ENCODE measurements at places on chromosomes 6 and 20.

- no peak for DNase-seq
These were observed 283.5 kb downstream of the KHDC1L start for GRCh38 chr6:72941751-72942150.

DNA sequence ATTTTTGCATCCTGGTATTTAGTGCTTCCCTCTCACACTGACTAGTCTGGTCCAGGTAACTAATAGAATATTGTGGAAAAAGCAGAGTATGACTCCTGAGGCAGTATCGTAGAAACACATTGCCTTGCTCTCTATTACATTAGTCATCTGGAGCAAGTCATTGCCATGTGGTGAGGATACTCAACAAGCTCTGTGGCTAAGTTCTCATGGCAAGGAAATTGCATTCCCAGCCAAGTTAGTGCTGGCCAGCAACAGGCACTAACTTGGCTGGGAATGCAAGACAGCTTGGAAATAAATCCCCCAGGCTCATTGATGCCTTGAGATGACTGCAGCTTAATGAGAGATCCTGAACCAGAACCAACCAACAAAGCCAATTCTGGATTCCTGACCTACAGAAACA lies 39.7 kb upstream of the HTR1B start:
- DNase-seq, result no peak

DNA sequence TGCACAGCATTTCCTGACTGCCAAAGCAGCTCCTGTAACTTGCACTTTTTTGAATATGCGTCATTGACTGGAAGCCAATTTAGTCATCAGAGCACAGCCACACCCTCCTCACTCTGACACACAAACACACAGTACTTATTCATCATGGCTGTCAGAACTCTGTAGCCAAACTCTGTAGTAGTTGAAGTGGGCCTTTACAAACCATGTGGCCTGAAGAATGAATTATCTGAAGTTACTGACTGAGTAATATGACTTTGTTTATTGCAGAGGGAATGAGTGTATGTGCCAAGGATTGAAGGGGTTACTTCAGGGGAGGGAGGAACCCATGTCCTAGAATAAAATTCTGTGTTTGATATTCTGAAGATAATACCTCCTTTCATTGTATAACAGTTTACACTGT lies 102.7 kb downstream of the FIG4 start:
- DNase-seq, result peak; percentile 39

GRCh38 chr20:60820918-60821317 lies 431.1 kb upstream of the CDH4 start:
- DNase-seq, result no peak

DNA sequence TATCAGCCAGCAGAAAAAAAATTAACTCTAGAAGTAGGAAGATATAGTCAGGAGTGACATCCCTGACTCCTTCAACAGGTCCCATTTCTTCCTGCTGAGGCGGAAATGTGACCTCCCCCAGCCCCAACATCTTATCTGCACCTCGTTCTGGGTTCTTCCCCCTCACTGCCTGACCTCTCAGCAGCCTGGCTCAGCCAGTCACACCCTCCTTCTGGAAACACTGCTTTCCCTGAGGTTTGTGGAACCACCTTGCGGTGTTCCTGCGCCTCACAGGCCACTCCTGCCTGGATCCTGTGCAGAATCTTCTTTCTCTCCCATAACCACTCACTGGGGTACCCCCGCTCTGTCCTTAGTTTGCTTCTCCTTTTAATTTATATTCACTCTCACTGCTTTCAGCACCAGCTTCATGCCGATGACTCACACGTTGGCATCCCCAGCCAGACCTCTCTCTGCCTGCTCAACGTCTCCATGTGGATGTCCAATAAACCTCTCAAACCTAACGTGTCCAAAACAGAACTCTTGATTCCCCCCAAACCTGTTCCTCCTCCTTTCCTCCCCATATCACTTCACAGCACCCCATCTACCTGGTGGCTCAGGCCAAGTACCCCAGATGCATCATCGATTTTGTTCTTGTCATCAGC lies 222.8 kb upstream of the PLN start:
- no peak for DNase-seq

DNA sequence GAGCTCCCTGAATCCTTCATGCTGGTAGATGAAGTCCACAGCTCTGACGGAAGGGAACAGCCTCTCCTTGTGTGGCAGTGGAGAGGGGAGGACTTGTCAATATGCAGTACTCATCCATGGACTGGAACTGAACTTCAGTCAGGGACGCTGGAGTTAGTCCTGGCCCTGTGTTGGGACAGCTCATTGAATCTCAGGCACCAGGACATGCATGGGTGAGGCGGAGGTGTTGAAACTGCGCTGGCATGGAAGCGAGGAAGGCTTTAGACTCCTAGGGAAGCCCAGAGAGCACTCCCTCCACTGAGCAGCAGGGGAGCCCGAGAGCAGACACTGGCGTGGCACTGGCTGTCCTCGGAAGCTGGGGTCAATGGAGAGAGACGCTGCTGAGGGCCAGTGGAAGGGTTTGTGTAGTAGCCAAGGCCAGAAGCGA lies 161.3 kb upstream of the GGTLC1 start:
- peak; percentile 36 for DNase-seq

DNA sequence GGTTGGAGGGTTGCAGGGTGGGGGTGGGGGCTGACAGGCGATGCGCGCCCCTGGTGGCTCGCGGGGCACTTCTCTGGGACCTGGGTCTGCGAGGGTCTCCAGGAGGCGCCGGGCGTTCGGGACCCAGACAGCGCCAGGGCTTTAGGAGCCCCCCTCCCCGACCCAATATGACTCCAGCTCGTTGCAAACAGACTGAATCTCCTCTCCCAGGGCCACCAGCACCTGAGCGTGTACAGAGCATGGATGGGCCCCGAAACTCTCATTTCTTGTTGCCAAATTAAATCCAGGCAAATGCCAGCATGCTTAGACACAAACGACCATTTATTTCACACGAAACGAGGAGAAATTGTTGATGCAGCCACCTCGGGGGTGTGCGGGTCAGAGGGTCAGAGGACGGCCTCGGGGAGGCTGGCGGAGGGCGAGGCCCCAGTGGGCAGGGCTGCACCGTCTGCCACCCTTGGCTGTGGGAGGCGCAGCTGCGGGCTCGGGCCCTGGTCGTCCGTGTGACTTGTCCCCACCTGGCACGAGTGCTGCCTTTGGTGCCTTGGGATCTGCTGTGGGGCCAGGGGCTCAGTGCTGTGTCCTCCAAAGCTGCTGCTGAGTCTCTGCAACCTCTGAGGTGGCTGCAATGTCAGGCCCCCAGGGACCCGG lies 20.9 kb upstream of the GATA5 start:
- DNase-seq, result peak; percentile 58

GRCh38 chr20:51511861-51512619 lies 30.5 kb downstream of the NFATC2 start:
- DNase-seq, result no peak

DNA sequence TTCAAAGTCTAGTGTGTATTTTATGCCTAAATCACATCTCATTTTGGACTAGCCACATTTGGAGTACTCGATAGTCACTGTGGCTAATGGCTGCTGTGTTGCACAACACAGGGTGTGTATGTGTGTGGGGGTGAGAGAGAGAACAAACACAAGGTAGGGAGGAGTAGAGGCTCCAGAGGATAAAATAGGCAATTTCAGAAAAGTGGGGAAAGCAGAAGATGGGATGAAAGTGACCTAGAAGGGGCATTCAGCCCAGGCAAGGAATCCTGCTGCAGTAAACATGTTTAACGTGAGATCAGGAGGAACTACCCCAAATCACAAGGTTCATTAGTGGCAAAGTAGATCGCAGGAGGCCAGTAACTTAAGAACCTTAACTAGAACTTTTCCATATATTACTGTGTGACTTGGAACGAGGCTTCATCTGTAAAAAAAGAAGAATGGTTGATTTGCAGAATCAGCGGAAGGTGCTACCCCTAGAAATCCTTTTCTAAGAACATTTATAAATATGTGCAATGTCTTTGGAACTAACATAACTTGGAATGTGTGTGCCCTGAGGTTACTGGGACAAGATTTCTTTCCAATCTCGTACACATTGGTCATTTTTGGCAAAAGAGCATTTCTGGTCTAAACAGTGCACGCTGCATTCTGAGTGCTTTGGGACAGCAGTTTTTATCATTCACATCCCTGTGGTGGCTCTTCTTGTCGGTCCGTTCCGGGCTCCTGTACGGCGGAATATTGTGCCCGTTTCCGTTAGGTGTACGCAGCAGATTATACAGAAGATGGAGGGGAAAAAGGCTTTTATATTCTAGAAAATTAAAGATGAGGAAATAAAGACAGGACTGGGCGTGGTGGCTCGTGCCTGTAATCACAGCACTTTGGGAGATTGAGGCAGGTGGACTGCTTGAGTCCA lies 2.6 kb downstream of the DUSP22 start:
- no peak for DNase-seq

GRCh38 chr6:144617708-144618107 lies 332.6 kb downstream of the UTRN start:
- no peak for DNase-seq

DNA sequence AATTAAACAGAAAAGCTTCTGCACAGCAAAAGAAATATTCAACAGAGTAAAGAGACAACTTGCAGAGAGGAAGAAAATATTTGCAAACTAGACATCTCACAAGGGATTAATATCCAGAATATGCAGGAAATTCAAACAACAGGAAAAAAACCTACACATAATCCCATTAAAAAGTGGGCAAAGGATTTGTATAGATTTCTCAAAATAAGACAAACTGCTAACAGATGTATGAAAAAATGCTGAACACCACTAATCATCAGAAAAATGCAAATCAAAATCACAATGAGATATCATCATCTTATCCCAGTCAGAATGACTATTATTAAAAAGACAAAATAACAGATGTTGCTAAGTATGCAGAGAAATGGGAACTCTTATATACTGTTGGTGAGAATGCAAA lies 129.6 kb downstream of the SYNDIG1 start:
- no peak for DNase-seq

Data from suppressor macrophage (primary cell).